LNCaP clone FGC (cell line): ENCODE measurements at places on chromosomes 5 and 9.

DNA sequence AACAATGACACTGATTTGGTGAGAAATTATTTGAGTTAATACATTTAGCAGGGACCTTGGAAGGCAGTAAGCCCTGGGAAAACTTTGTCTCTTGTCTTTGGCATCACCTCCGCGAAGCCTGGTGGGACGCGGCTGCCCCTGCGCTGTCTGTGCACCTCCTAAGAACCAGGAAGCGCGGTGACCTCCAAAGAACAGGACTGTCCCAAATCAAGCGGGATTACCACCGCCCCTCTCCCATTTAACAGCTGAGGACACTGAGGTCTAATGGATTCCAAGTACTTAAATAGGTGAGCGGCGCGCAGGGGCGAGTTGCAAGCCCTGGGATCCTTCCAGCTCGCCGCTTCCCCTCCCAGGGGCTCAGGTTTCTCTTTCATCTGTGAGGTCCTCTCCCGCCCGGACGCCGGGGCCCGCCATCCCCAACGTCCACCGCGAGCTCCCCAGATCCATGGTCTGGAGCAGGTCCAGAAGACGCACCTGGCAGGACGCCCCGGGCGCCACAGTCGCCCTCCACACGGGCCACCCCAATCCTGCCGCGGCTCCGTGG is 432 bp downstream of the STARD4 start:
- DNase-seq = no peak

- DNase-seq = no peak
Observed at GRCh38 chr9:95506428-95506677, 10.4 kb downstream of the PTCH1 start.

- no peak for DNase-seq
Observed at GRCh38 chr5:83184534-83184933, 107.2 kb downstream of the XRCC4 start.

GRCh38 chr5:41842777-41843176 is 27.4 kb downstream of the OXCT1 start:
- DNase-seq = no peak

GRCh38 chr9:93944011-93944410 is 11.1 kb downstream of the BARX1 start:
- no peak for DNase-seq

DNA sequence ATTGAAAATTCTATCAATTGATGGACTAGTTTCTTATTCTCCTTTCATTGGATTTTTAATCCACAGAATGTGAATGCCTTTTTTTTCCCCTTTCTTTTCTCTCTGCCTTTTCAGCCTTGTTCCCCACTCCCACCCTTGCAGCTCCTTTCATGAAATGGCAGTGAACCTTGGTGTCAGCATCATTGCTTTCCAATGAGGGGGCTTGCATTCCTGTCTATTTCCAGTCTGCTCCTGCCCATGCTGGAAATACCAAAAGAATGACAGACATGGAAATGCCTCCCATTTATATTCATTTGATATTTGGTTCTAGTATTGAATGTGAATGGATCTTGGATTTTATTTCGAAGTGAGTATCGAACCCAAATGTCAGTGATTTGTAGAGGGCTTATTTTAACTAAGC is 162.7 kb upstream of the SGCD start:
- DNase-seq = no peak

GRCh38 chr5:124550731-124551130 is 195.7 kb downstream of the ZNF608 start:
- DNase-seq = no peak

DNA sequence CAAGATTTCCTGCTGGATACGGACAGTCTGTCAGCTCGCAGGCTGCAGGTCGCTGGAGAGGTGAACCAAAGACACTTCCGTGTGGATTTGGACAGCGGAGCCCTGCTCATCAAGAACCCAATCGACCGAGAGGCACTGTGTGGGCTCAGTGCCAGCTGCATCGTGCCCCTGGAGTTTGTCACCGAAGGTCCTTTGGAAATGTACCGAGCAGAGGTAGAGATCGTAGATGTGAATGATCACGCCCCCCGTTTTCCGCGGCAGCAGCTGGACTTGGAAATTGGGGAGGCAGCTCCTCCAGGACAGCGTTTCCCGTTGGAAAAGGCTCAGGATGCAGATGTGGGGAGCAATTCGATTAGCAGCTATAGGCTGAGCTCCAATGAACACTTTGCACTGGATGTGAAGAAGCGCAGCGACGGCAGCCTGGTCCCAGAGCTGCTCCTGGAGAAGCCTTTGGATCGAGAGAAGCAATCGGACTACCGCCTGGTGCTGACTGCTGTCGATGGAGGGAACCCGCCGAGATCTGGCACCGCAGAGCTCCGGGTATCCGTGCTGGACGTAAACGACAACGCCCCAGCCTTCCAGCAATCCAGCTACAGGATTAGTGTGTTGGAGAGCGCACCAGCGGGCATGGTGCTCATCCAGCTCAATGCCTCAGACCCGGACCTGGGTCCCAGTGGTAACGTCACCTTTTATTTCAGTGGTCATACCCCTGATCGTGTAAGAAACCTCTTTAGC is 658 bp downstream of the PCDHGC4 start:
- DNase-seq = no peak
